Bronchial smooth muscle cell (primary cell): ENCODE measurements at places on chromosomes 7 and 10. TPM values are rescaled to one million over a fixed set of nuclear protein-coding genes. Genes with fewer than 3 reads are reported as not detected.

THNSL1 gene
- total RNA-seq: 3.3 and 5.7 TPM in 2 replicates

HTR7 gene
- total RNA-seq: 2.9 and 3.3 TPM in 2 replicates

ANXA8L1 gene
- 0.16 and 0.17 TPM in 2 replicates for total RNA-seq

GPR15LG gene
- not detected in 2 replicates for total RNA-seq

CYP26C1 gene
- total RNA-seq: under 0.01 TPM in 2 replicates

EVX1 gene
- not detected in 2 replicates for total RNA-seq

SORCS3 gene
- not detected in 2 replicates for total RNA-seq

ACSM6 gene
- not detected in 2 replicates for total RNA-seq

PTPRN2 gene
- total RNA-seq: under 0.01 and 0.34 TPM in 2 replicates

RBM20 gene
- under 0.01 TPM in 1 of 2 replicates, not detected in the other for total RNA-seq

FZD8 gene
- total RNA-seq: 5.3 and 6.0 TPM in 2 replicates

CABCOCO1 gene
- total RNA-seq: 0.26 and 0.79 TPM in 2 replicates

NAPEPLD gene
- total RNA-seq: 12.7 and 18.9 TPM in 2 replicates

TMEM139 gene
- 0.09 TPM in 1 of 2 replicates, not detected in the other for total RNA-seq

SPDYE2 gene
- total RNA-seq: not detected in 2 replicates

OR2A1 gene
- 0.09 TPM in 1 of 2 replicates, not detected in the other for total RNA-seq

FAM25C gene
- total RNA-seq: not detected in 2 replicates

CHAT gene
- total RNA-seq: not detected in 2 replicates

JCAD gene
- total RNA-seq: 2.0 and 4.3 TPM in 2 replicates
